ENCODE measurements at places on chromosomes 1 and 21.

DNA sequence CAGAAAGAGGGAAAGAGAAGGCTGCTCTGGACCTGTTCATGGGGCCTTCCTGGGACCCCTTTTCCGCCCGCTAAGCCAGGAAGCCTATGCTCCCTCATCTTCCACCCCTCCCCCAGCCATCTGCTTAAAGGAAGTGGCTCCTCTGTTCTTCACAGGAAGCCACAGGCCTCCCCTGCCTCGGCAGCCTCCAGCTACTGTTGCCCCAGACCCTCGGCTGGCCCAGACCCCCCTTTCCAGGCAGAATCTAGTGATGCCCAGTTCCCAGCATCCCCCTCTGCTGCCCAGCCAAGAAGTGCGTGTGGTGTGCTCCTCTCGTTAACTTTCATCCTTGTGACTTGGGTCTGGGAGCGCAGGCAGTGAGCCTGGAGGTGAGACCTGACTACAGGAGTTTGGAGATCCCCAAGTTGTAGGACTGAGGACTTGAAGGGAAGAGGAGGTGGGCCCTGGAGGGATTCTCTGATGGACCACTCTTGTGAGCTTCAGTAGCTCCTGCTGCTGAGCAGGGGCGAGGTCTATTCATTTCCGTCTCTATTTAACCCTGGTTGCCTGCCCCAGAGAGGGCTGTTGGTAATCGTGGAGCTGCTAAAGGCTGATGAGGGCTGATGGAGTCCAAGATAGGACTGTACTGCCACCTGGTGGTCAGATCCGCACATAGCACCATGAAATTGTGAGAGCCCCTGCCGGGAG, 9.1 kb downstream of the IFI6 start:
- peak; percentile 93 for DNase-seq

DNA sequence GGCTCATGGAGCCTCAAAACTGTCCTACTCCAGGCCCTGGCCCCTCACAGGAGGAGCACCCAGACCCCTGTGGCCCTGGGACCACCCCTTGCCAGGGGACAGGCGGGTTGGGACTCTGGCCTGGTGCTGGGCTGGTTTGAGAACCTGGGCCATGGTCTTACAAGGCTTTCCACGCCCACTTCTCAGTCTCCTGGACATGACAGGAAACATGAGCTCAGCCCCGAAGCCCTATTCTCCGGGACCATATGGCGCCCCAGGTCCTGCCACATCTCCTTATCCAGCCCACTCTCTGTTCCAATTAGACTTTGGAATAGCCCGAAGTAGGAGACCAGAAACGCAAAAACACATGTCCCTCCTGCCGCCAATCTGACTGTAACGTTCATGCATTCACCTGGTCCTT, 47.9 kb downstream of the KCNAB2 start:
- DNase-seq = no peak

DNA sequence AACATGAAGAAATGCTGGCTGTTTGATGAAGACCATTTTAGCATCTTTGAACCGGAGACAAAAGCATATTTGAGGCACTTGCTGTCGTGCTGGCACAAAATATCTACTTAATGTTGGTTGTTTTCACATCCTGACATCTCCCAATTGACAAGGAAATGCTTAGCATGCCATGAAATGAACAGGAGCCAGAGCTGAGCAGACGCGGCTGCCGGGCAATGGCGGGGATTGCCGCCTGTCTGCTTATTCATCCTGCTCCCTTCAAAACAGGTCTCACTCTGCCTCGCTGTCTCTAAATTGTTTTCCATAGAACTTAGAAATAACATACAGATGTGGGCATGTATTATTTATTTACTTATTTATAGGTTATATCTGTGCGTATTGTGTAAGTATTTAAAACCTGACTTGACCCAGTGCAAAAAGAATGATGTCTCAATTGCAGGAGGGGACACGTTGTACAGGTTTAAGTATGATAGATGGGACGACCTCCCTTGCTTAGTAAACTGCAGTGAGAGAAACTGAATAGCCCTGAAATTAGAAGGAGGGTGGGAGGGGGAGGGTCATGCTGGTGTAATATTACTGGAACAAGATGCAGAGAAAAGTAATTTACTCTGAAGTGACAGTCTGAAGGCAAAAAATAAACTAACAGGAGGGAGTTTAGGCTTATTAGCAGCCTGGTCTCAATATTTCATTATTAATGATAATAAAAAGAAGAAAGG, 590.4 kb upstream of the PLXNA2 start:
- DNase-seq = no peak

DNA sequence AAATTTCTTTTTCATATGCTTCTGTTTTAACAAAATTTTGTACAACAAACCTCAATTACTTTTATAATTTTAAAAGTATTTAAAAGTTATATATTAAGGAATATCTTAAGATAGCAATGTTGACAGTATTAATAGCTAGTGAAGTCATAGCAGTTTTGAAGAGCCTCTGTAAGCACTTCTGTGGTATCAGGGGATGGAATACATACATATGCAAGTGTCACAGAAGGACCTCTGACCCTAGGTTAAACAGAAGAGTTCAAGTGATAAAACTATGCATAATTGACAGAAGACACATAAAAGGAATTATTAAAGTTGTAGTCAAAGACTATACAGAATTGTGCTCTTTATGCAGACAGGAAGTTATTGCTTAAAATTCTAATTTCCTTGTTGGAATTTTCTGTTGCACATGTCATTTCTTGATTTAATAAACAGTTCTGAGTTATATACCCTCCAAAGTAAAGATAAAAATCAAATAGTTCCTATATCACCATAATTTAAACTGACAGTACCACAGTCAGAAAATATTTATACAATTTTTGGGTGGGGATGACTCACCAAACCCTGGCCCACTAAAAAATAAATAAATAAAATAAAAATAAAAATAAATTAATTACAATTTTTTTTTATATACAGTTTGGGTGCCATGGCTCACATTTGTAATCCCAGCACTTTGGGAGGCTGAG, 27.1 kb downstream of the IPP start:
- no peak for DNase-seq

DNA sequence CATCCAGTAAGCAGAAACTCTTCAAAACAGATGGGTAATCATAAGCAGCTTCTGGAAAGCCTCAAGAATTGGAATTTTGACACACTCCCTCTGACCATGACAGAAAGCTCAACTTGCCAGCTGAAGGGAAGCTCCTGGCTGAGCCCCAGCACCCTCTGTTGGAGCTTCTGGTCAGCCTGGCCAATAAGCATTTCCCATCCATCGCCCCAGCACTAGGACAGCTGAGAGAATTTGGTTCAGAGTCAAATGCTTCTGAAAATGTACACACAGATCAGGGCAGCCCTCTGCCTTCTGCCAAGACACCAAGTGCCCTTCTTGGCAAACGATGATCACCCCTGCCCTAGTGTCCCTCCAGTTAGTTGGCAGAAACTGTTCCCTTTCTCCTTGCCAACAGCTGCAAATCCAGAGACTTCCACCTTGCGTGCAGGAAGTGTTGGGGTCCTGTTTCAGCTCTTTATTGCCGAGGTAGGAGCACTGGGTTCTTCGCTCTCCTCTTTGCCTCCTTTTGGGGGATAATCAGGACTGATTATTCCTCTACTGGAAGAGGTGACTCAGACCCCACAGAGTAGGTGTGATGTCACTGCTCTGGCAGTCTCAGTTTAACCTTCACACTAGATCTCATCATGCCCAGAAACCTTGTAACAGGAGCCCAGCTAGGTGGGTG, 11.9 kb downstream of the PIGV start:
- DNase-seq = no peak

DNA sequence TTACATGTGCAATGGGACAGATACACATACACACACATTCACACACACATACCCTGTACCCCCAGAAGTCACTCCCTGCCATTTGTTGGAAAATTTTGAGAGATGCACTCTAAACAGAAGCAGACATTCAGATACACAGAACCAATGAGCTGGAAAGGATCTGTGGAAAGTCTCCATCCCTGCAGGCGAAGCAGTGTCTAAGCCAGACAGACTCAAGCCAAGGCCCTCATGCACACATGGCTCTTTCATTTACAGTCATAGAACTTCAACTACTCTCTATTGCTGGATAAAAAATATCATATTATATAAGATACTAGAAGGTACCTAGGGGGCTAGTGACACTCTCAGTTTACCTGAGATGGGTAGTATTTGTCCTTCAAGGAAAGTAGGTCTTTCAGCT, 7.3 kb upstream of the SEC16B start:
- DNase-seq = no peak

Data from B cell (primary cell).